ENCODE measurements at places on chromosomes 3 and 15.
A peak's percentile ranks its signal among the peaks of the same experiment; 100 is the strongest.

GRCh38 chr3:50314342-50314741, 8.2 kb downstream of the HYAL2 start:
- no peak for DNase-seq

GRCh38 chr15:92277776-92278175, 115.9 kb upstream of the ST8SIA2 start:
- DNase-seq = no peak

DNA sequence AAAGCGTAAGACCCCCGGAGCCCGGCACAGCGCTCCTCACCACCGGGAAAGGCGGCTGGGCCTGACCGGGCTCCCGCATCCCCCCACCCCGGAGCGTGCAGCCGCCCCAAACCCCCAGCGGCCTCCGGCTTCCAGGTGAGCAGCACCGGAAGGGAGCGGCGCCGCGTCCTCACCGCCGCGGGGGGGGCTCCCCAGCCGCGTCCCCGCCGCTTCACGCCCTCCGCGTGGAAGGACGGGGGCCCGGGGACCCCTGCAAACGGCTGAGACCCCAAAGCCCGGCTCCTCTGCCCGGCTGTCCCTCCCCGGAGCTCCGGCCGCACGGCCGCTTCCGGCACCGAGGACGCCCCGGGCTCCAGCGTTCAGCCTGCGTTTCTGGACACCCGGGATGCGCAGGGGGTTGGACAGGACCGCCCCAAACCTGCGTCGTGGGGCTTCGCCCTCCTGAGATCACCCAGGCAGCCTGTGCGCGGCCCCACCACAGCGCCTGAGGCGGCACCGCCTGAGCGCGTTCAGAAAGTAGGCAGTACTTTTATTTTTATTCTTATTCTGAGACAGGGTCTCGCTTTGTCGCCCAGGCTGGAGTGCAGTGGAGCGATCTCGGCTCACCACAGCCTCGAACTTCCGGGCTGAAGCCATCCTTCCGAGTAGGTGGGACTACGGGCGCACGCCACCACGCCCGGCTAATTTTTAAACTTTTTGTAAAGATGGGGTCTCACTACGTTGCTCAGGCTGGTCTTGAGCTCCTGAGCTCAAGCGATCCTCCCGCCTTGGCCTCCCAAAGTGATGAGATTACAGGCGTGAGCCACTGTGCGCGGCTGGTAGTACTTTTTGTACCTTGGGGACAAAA, 51.6 kb upstream of the BLM start:
- peak; percentile 80 for DNase-seq

DNA sequence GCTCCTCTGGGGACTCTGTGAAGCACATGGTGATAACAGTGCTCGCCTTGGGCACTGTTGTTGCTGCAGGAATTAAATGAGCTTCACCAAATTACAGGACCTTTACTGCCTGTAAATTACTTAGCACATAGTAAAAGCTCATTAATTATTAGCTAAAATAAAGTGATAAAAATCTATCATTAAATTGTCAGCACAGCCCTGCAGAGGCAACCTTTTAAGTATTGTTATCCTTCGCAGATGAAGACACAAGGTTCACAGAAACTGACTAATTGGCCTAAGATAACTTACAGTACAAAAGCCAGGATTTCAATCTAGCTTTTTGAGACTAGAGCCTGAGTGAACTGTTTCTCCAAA, 96.0 kb downstream of the ST6GAL1 start:
- no peak for DNase-seq

DNA sequence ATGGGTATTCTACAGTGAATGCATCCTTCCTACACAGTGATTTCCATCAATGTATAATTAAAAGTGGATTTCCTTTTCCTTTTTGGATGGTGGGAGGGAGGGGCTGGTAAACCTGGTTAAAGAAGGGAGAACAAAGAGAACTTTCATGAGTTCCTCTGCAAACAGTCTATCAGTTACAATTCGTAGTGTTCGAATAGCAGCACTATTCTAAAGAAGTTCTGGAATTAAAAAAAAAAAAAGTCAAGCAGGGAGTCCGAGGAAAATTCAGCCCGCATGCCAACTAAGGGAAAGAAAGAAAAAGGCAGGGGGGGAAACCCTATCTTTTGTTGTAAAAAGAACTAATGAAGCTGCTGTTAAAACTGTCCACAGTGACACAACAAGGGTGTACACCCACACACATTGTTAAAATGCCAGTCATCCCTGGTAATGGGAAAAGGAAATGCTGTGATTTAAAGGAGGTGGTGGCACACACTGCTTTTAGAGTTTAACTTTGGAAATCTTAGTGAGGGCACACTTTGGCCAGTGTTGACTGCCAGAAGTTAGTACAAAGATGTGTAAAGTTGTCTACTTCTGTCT, 521.2 kb downstream of the ZIC1 start:
- peak; percentile 71 for DNase-seq

- DNase-seq = peak; percentile 90
These were observed 140.4 kb upstream of the CGNL1 start for GRCh38 chr15:57235873-57236272.

DNA sequence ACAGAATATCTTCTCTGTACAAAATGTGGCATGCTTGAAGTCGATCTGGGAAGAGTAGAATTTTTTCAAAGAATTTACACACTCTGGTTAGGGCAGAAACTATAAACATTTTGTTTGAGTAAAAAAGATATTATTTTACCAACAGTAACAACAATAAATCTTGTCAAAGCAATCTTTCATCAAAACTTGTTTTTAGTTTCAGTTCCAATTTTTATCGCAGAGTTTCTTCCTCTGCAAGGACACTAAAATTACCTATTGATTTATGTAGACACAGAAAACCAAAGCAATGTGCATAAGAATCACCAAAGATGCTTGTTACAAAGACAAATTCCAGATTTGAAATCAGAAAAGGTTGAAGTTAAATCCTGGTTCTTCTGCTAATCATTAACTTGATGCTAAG, 61.9 kb downstream of the CGGBP1 start:
- no peak for DNase-seq

DNA sequence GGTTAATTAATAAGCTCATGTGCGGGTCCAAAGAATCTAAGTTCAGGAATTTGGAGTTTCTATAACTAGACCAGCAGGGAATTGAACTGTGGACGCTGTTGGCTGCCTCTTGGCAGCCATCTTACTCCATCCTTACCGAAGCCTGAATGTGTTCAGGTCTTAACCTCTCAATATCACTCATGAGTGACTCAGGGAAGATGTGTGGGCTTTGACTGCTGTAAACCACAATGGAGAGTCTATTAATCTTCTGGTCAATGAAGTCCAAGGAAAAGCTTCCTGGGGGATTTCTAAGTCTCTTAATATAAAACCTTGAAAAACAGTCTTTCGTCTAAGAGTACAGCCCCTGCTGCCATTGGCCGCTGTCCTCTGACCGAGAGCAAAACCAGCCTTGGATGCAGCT, 46.7 kb upstream of the OXTR start:
- peak; percentile 7 for DNase-seq

DNA sequence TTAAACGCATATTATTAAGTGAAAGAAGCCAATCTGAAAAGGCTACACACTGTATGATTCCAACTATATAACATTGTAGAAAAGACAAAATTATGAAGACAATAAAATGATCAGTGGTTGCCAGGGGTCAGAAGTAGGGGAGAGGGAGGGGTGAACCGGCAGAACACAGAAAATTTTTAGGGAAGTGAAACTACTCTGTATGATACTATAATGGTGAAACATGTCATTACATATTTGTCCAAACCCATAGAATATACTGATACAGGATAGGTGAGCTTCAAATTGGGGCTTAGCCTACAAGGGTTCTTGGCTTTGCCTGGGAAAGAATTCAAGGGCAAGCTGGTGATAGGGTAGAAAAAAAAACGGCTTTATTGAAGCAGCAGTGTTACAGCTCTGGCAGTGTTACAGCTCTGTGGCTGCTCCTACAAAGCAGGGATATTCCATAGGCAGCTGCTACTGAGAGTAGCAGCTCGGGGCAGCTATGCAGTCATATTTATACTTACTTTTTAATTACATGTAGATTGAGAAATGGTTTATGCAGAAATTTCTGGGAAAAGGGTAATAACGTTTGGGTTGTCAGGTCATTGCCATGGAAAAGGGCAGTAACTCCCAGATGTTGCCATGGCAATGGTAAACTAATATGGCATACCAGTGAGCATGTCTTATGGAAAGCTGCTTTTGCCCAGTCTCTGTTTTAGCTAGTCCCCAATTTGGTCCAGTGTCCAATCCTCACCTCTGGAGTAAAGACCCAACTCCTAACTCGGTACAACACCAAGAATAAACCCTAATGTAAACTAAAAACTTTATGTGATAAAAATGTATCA, 125.1 kb upstream of the SLC25A36 start:
- no peak for DNase-seq

GRCh38 chr3:177481329-177481728, 284.0 kb upstream of the TBL1XR1 start:
- DNase-seq = no peak

- DNase-seq = peak; percentile 6
These were observed 73.1 kb downstream of the RORA start for GRCh38 chr15:61155741-61156700.

DNA sequence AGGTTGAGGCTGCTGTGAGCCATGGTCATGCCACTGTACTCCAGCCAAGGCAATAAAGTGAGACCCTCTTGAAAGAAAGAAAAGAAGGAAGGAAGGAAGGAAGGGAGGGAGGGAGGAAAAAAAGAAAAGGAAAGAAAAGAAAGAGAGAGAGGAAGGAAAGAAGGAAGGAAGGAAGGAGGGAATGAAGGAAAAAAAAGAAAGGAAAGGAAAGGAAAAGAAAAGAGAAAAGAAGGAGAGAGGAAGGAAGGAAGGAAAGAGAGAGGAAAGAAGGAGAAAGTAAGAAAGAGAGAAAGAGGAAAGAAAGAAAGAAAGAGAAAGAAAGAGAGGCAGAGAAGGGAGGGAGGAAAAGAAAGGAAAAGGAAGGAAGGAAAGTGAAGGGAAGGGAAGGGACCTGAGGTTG, 20.4 kb upstream of the ACTL6A start:
- no peak for DNase-seq

- DNase-seq = no peak
These were observed 21.9 kb downstream of the PRKCD start for GRCh38 chr3:53182764-53183355.

DNA sequence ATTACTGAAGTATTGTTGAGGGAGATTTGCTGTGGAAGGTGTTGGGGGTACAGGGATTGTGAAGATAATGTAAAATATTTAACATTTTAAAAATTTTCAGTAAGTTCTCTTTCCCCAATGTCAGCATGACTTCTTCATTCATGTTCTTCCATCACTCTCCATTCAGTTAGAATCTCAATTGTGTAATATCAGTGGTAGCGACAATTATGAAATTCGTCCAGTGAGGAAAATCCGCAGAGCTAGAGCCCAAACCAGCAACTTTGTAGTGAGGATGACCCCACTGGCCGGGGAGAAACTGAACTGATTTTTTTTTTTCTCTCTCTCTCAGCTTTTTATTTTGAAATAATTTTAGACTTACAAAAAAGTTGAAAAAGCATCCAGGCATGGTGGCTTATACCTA, 171.7 kb downstream of the PGPEP1L start:
- no peak for DNase-seq

DNA sequence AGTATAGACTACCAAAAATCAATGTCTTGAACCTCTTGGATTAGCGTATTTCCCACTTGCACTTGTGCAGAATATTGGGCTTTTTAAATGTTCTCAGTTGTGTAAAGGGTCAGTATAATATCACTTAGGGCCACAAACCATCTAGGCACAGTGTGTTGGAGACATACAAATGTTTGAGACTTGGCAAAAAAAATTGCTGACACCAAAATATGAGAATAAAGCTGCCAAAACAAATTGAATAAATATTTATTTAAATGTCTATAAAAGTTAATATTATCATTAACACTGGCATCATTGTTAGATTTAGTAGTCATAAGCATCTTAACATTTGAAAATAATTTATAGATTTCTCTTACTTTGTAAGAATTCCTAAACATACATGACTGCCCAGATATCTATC, 30.9 kb upstream of the MLF1 start:
- no peak for DNase-seq

DNA sequence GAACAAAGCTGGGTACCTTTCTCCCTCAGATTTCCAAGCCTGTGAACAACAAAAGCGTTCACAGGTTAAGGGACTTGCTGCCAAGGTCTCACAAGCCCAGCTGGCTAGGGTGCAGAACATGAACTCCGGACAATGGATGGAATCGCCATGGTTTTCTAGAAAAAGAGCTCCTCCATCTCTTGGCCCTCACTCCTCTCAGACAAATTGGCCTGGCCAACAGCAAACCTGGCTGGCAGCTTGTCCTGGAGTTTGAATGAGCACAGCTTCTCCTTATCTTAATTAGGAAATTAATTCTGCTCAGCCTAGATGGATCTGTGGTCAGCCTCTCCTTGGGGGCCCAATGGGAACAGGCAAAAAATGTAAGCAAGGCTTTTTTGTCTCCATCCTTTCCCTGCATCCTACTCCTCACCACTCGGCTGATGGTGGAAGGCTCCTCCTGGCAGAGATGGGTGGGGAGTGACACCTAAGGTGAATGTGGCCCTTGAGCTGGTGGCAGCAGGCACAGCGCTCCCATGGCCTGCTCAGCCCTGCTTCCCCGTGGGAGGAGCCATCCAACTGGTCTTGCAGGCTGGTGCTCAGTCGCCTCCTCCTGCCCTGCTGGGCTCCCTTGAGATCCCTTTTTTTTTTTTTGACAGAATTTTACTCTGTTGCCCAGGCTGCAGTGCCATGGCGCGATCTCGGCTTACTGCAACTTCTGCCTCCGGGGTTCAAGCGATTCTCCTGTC, 5.8 kb downstream of the KLHL25 start:
- no peak for DNase-seq
